Hematopoietic multipotent progenitor cell treated with erythropoietin and hydrocortisone succinate and interleukin-3 and kit ligand, for 15 days (in vitro differentiated cells): ENCODE measurements at places on chromosomes 3 and 15.

DNA sequence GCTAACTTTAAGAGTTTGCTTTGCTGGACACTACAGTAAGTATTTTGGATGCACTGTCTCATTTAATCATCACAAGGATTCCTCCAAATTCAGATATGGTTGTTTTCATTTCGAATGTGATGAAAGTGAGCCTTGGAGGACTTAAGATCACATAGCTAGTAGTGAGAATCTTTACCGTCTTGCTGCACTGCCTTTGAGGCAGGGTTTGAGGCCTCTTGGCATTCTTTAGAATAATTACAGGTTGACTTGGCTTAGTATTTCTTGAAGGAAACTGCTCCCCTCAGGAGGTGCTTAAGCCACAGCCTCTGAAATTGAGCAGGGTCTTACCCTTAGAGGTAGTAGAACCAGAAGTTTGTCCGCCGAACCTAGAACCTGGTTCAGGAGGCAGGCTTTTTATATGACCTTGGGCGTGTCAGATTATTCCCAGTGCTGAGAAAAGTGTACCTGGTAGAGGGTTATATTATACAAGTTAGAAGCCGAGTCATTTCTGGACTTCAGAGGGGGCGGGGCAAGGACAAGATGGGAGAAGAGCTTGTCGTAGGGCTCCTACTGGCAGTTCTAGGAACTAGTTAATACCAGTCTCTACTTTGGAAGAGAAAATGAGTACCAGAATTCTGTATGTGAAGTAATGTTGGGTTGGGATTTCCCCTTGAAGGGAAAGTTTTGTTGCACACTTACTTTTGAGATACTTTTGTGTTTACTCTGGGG lies 1.1 kb downstream of the TFG start:
- peak; percentile 75 for DNase-seq

- no peak for DNase-seq
Measured at GRCh38 chr3:186150041-186150830, 41.3 kb upstream of the ETV5 start.

- DNase-seq = no peak
Measured at GRCh38 chr3:177131927-177132636, 65.2 kb downstream of the TBL1XR1 start.

- no peak for DNase-seq
Measured at GRCh38 chr15:37124331-37124730, 24.0 kb upstream of the MEIS2 start.

DNA sequence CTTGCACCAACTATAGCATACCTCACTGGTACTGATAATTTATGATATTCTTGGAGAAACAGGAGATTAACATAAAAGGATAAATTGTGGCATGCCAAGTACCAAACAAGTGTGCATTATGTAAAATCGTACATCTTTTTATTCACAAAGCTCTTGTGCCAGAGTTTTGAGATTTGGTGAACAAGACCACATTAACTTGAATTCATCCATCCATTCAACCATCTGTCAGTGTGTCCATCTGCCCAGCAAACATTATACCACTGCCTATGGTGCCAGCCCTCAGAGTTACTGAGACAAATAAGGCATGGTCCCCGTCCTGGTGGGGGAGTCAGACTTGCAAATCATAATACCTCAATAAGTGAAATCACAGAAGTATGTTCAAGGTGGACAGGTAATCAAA lies 17.0 kb upstream of the NEO1 start:
- DNase-seq = no peak

DNA sequence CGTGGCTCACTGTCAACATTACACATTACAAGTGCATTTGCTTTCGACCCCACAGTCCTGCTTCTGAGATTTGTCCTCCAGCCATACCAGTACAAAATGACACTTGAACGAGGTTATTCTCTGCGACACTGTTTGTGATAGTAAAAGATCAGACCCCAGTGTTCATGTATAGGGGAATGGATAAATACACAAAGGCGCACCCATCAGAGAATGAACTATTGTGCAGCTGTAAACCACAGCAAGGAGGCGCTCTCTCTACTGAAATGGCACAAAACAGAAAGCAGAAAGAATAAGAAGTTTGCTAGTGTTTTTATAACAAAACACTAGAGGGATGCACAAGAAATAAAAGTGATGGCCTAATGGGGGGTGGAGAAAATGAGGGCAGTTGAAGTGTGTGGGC lies 4.9 kb upstream of the CHSY1 start:
- DNase-seq = no peak

DNA sequence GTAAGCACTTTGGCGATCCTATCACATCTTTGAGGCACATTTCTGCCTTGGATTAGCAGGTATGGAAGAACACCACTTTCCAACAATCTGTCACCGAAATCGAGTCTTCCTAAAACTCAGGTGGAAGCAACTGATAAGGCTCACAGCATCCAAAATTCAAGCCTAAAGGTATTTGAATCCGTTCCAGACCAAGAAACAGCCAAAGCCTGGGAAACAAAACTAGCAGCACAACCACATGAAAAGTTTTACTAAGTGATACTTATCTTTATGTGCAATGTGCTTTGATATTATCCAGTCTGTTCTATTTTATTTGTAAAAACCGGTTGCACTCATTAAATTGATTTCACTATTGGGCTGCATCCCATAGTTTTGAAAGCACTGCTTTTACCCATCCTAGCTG lies 40.5 kb upstream of the FAM174B start:
- no peak for DNase-seq

GRCh38 chr3:197434830-197435229 lies 120.9 kb downstream of the BDH1 start:
- DNase-seq = no peak

GRCh38 chr3:119292666-119293065 lies 1.5 kb upstream of the ARHGAP31 start:
- DNase-seq = no peak

DNA sequence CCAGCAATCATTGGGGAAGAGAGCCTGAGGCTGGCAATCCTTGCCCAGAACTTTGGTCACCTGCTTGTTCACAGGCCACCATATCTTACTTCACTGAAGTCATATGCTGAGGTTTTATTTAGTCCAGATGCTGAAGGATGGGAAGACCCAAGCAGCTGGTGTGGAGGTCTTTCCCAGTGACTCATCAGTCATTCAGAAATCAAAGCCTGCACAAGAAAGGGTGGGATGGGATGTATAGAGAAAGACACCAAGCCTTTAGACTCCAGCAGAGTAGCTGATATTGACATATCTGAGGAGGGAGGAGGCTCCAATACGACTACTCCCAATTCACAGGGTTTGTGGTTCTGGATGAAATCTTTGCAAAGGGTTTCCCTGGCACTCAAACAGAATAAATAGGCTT lies 13.0 kb upstream of the PHLDB2 start:
- DNase-seq = no peak

- no peak for DNase-seq
Measured at GRCh38 chr15:101401286-101401685, 88.2 kb downstream of the PCSK6 start.

DNA sequence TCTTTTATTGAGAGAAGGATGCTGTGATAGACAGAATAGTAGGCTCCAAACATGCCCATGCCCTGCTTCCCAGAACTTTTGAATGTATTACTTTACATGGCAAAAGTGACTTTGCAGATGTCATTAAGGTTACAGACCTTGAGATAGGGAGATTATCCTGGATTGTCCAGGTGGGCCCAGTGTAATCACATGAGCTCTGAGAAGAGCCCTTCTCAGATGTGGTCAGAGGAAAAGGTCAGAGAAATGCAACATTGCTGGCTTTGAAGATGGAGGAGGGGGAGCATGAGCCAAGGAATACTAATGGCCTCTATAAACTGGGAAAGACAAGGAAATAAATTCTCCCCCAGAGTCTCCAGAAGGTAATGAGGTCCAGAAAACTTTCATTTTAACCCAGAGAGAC lies 45.8 kb upstream of the LYZL4 start:
- no peak for DNase-seq

DNA sequence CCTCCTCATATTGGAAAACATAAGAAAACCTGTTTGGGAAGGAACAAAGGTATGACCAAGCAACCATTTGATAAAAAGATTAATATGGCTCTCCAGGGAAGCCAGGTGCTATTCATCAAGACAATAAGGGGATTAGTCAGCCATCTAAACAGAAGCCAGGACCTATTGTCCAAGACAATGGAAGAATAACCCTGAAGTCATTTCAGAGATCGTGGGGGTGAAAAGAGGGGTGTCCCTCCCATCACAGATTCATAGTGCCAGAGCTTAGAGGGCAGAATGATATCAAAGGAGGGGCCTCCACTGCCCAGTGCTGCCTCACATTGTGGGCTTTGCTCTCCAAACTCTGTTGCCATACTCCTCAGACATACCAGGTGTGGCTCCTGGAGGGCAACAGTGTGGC lies 73.5 kb downstream of the DAPK2 start:
- no peak for DNase-seq

GRCh38 chr3:135897715-135898114 lies 67.8 kb upstream of the PPP2R3A start:
- no peak for DNase-seq

GRCh38 chr3:173553635-173554280 lies 156.2 kb downstream of the NLGN1 start:
- DNase-seq = no peak

DNA sequence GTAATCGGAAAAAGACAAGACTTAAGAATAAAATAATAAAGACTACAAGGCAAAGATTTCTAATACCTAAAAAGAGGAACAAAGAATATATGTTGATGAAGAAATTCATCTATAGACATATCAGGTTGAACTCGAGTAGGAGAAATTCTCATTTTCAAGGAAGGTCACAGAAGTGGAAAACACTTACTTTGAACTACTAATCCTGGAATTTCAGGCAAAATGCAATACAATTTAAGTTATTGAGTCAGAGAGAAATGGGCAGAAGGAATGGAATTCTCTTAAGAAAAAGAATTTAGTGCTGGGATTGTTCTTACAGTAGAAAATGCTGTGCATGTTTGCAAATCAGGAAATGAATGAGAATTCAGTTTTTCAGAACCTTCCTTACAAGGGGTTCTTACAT lies 135.9 kb upstream of the TGFBR2 start:
- no peak for DNase-seq

- no peak for DNase-seq
Measured at GRCh38 chr3:197335428-197336132, 37.2 kb upstream of the DLG1 start.

DNA sequence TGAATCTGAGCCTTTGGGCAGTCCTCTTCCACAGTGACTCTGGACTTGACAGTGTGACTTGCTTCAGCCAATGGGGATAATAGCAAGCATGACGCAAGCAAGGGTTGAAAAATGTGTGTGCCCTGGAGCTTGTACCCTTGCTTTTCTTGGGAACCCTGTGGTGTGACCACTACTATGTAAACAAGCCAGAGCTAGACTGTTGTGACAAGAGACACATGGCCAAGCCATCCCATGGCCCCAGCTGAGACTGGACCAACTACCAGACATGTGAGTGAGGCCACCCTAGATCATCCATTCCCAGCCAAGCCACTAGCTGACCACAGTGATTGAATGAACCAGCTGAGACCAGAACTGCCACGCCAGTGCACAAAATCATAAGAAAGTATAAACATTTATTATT lies 11.8 kb downstream of the MYO1E start:
- DNase-seq = no peak

DNA sequence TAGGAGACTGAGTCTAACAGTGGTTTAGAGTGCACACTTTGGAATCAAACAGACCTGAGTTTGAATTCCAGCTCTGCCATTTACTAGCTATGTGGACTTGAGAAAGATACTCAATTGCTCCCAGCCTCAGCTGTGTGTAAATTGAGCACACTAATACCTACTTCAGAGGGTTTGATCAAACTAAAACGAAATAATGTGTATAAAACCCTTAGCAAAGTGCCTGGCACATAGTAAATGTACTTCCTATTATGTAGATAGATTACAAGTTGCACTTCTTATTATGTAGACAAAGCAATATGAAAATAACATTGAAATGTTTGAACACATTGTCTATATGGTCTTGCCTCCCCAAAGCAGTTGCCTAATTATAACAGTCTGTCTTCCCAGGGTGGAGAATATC lies 180.6 kb downstream of the ANXA2 start:
- no peak for DNase-seq

DNA sequence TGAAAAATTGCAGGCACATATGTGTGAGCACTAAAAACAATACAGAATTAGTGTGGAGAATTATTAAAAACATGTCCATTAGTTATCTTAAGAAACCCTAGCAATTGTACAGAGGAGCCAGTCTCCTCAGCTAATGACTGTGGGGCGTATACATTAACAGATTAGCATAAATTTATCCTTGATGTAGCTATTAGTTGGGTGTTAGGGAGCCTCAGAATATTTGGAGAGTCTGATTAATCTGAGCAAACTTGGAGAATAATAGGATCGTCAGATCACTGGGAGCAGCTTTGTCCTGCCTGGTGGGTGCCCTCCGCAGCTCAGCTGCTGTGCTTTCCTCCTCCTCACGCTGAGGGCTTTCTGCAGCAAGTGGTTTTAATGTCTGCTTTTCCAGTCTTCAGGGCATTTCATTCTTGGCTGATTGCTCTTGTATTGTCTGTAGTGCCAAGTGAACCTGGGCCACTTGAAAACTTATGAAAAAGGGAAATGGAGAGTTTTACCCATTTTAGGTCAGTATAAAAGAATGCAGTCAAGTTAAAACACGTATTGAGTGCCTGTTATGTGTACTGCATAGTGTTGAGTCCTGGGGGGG lies 417.4 kb upstream of the SEMA6D start:
- no peak for DNase-seq

DNA sequence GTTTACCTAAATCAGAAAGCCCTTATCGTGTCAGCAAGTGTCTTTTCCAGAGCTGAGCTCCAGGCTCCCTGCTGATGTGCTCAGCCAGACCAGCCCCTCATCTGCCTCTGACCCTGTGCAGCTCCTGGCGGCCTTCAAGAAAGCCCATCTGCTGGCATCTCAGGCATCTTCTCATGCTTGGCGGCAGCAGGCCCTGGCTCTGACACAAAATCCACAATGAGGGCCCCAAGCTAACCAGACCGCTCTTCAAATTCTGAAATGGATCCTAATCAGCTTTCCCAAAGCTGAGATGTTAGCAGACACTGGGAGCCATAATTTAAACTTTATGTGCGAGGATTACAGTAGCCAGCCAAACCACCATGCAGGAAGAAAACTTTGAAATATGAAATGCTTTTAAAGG lies 50.8 kb upstream of the CTDSPL start:
- DNase-seq = no peak

DNA sequence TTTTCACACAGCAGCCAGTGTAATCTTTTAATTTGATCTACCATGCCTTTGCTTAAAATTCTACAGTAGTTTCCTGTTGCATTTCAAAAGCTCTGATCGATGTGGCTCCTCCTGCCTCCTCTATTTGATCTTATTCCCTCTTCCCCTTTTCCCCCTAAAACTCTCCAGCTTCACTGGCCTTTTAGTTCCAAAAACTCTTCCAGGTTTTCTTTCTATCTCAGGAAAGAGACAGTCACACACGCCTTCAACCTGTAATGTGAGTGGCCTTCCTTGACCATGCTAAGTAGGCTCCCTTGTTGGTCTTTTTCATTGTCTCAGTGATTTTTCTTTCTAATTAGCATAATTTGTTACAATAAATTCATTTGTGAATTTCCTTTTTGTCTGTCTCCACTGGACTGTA lies 985 bp downstream of the TEX9 start:
- DNase-seq = no peak

GRCh38 chr15:69435985-69436384 lies 16.6 kb upstream of the RPLP1 start:
- DNase-seq = no peak
